ENCODE measurements at places on chromosomes 11 and 22.
A peak's percentile ranks its signal among the peaks of the same experiment; 100 is the strongest.

DNA sequence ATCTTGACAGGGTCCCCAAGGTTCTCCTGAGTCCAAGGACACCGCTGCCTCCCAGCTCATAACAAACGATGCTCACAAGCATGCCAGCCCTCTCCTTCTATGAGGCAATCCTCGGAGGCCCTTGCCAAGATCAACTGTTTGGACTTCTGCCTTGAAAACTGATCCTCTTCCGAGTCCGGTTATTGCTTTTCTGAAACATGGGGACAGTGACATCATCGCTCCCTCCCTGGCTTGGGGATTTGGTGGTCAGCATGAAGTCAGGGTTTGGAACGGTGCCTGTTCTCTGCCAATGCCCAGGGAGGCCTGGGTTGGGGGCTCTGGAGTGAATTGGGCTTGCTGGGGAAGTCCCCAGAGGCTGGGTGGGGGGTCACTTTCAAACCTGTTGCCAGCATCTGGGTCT is 149.3 kb downstream of the FBXO7 start:
- DNase-seq, result no peak

DNA sequence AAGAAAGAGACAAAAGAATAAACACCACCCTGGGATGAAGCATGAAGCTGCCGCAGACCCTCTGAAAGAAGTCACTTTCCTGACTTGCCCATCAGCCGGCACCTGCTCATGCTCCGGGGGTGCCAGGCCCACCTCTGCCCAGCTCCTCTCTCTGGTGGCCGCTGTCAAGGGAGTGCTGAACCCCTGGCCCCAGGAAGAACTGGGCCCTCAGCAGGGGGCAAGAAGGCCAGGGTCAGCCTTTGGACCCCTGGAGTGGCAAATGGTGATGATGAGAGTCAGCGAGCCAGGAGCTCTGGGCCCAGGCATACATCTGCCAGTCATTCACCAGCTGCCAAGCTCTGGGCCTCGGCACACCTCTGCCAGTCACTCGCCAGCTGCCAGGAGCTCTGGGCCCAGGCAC is 17.4 kb downstream of the TTLL8 start:
- no peak for DNase-seq

- DNase-seq, result no peak
Measured at GRCh38 chr11:106133529-106133928, 56.1 kb downstream of the AASDHPPT start.

GRCh38 chr22:50528682-50529415 is 963 bp downstream of the TYMP start:
- no peak for DNase-seq

GRCh38 chr11:123272565-123272964 is 77.5 kb upstream of the CLMP start:
- DNase-seq, result no peak

- no peak for DNase-seq
Measured at GRCh38 chr11:122598971-122599370, 56.6 kb upstream of the UBASH3B start.

DNA sequence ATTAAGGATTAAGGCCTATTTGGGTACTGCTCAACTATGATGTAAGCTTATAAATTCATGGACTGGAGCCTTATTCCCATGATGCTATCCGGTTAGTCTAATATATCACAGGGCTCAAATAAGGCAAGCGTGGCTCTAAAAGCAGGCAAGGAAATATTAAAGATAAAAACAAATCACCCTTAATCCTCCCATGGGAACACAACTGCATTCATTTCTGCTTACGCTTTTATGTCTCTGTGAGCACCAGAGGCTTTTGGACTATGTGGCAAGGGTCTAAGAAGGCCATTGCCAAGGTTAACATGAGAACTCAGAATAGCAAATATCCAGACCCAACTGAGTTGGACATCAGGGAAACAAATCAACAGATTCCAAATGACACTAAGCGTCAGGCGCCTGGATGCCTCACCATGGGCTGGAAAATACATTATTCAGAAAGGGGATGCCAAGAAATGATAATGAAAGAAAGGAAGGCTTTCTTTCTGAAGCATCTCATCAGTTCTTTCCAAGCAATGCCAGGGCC is 138.1 kb downstream of the SLC1A2 start:
- DNase-seq, result no peak

DNA sequence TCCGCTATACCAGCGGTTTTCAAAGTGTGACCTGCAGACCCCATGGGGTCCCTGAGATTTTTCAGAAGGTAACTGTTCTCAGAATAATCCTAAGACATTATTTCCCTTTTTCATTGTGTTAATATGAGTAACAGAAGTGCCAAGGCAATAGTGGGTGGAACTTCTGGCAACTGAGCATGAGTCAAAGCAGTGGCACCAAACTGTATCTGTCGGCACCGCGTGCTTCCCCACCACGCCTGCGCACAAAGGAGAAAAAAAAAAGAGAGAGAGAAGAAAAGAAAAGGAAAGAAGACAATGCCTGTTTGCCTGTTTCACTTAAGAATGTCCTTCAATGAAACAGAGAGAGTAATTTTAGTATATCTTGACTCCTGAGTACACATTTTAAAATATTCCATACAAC is 679.9 kb downstream of the OPCML start:
- DNase-seq, result no peak

GRCh38 chr11:69244266-69244665 is 49.7 kb upstream of the MYEOV start:
- DNase-seq, result no peak

DNA sequence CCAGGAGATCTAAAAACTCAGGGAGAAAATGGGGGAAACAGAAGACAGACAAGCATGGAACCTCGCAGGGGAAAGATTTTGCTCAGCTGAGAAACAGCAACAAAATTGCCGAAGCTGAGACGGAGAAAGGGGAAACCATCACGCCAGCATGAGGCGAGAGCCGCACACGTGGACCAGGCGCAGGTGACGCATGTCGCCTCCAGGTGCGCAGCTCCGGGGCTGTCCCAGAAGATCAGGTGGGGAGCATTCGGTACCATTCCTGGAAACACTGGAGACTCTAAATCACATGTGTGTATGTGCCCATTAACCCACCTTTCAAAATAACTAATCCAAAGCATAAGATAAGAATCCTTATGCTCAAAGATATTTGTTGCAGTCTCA is 121.7 kb downstream of the BRD1 start:
- DNase-seq, result no peak

GRCh38 chr11:3840004-3840869 is 522 bp downstream of the RHOG start:
- peak; percentile 48 for DNase-seq

- no peak for DNase-seq
Measured at GRCh38 chr22:29821291-29822016, 16.6 kb downstream of the ASCC2 start.

- no peak for DNase-seq
Measured at GRCh38 chr22:40818192-40818746, 877 bp downstream of the SLC25A17 start.

GRCh38 chr11:35362521-35362980 is 56.8 kb downstream of the SLC1A2 start:
- DNase-seq, result no peak

DNA sequence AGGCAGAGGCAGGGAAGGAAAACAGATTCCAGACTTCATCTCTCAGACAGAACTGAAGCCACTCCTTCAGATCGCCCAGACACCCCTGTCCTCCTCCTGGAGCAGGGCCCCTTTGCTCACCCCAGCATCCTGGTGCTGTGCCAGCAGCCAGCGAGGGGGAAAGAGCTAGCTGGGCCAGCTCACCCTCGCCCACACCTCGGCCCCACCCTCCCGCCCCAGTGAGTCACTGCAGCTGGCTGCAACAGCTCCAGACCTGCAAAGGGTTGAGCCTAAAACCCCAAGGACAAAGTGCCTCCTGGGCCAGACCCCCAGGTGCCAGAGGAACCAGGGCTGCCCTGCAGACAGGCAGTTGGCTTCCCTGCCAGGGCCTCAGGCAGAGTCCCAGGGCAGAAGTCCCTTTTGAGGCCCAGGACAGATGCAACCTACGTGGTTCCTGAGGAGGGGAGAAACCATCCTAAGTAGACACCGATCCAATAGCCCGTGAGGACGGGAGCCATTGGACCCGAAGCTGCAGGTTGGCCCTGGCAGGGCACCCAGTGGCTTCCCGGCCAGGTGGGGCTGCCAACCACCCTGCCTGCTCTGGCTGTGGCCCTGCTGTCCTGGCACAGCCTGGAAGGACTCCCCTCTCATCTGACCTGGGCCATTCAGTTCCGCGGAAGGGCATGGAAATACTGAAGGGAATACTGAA is 7.2 kb downstream of the AHNAK start:
- DNase-seq, result no peak

GRCh38 chr11:84634309-84634708 is 992.8 kb downstream of the DLG2 start:
- DNase-seq, result no peak

DNA sequence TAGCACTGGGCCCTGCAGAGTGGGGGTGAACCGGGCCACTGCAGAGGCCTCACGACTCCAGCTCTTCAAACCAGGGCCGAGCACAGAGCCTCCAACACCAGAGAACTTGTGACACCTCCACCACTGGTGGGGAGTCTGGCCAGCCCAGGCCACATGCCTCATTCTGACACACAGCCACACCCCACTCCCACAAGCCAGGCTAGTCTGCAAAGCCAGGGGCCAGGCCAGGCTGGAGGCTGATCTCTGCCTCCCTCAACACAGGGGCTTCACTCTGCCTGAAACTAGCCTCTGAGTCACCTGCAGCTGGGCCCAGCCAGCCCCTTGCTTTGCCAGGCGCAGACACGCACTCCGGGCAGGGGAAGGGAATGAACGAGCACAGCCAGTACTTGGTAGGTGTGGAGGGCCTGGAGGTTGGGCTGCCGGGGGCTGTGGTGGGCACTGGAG is 102.9 kb downstream of the MED15 start:
- no peak for DNase-seq

DNA sequence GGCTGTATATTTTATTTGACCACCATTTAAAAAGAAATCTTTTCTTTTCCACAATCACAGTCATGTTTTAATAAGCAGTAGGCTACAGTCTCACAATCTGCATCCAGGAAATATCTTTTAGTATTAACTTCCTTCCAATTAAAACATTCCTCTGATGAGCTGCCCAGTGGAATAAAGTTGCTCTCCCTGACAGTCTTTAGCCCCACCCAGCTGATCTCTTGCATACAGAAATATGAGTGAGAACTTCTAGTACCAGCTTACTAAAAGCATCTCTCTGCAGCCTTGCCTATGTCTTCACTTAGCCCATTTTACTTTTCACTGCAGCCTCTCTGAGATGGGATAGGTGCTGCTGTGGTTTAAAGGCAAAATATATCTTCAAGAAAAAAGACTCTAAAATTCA is 143.4 kb upstream of the ANO3 start:
- no peak for DNase-seq

GRCh38 chr22:38981005-38981991 is 849 bp upstream of the APOBEC3B start:
- peak; percentile 29 for DNase-seq

- no peak for DNase-seq
Measured at GRCh38 chr11:62125316-62125715, 1.5 kb downstream of the INCENP start.

DNA sequence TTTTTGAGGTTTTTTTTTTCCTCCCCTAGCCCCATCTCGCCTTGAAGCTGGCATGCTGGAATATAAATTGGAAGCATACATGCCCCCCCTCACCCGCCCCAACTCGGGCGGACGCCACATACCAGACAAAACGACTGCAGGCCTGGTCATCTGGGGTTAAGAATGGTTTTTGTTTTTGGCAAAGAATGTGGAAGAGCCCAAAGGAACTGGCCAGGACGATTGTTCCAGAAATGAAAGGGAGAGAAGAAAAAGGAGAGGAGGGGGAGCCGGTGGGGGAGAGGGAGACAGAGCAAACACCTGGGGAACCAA is 25.0 kb downstream of the MN1 start:
- DNase-seq, result no peak

- DNase-seq, result no peak
Measured at GRCh38 chr22:19590696-19591095, 66.5 kb upstream of the CLDN5 start.

DNA sequence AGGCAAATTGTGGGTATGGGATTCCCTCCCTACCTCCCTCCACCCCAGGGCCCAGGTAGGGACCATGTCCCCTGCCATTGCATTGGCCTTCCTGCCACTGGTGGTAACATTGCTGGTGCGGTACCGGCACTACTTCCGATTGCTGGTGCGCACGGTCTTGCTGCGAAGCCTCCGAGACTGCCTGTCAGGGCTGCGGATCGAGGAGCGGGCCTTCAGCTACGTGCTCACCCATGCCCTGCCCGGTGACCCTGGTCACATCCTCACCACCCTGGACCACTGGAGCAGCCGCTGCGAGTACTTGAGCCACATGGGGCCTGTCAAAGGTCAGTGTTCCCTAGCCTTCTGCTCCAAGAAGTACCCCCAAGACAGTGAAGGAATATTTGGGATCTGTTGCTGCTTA is at the start of gene TOMT:
Gene TOMT (plus strand): TSS at position 37 of the 400 bp plus-strand sequence. CDS start 28 bp downstream, at position 65.
- no peak for DNase-seq

GRCh38 chr22:44436736-44437135 is 61.3 kb downstream of the RTL6 start:
- no peak for DNase-seq

GRCh38 chr11:120316880-120317688 is 8.0 kb upstream of the TLCD5 start:
- no peak for DNase-seq

DNA sequence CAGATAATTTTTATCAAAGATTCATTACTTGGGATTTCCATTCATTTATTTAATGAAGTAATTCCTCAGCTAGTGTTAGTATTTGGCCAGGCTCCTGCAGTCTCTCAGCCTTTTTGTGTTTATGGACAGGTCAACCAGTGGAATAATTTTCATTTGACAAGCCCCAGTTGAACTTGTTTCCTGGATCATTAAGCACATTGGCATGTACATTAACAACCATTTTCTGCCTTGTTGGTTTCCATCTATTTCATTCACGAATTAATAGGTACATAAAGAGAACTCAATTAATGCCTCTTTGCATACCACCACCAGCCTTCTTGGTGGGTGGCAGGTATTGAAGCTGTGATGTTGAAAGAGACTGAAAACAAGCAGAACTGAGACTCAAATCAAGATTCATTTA is 745.2 kb downstream of the KCNA4 start:
- no peak for DNase-seq
